ENCODE measurements at places on chromosomes 13 and 19. TPM values are rescaled to one million over a fixed set of nuclear protein-coding genes. Genes with fewer than 3 reads are reported as not detected.

The MIR17HG gene
- total RNA-seq, result 9.3 TPM

- H3K4me1 ChIP-seq, result no peaks in the 10 kb centered on the region
- H3K4me3 ChIP-seq, result no peak overlapping the region
- no peak for ATAC-seq
- no peak overlapping the region for H3K27ac ChIP-seq
- H3K36me3 ChIP-seq, result no peaks in the 10 kb centered on the region
Observed at GRCh38 chr13:69547780-69548179, 559.8 kb upstream of the ATXN8OS start.

GRCh38 chr19:42152910-42153671 lies 20.8 kb upstream of the POU2F2 start:
- no peak overlapping the region for H3K27ac ChIP-seq
- H3K4me3 ChIP-seq, result no peak overlapping the region
- peaks cover 82% of the 10 kb centered on the region for H3K27me3 ChIP-seq

The MCF2L gene
- 25.0 TPM for total RNA-seq

DNA sequence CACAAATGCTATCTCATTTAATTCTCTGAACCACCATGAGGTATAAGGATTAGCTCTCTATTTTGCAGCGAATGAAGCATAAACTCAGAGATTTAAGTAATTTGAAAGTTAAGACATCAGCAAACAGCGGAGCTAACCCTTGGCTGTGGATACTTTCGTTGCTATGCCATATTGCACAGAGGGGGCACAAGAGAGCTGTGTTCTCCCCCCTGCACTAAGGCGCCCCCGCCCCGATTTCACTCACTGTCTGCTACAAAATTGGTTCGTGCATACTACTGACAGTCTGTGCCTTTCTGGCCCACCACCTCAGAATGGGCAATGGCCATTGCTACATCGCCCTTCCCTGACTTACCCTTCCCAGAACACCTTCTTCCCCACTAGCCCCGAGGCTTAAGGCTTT lies 105.7 kb upstream of the OBI1 start:
- no peaks in the 10 kb centered on the region for H3K36me3 ChIP-seq
- no peaks in the 10 kb centered on the region for H3K4me1 ChIP-seq
- no peak overlapping the region for H3K27ac ChIP-seq
- H3K4me3 ChIP-seq, result no peak overlapping the region
- H3K27me3 ChIP-seq, result no peaks in the 10 kb centered on the region

DNA sequence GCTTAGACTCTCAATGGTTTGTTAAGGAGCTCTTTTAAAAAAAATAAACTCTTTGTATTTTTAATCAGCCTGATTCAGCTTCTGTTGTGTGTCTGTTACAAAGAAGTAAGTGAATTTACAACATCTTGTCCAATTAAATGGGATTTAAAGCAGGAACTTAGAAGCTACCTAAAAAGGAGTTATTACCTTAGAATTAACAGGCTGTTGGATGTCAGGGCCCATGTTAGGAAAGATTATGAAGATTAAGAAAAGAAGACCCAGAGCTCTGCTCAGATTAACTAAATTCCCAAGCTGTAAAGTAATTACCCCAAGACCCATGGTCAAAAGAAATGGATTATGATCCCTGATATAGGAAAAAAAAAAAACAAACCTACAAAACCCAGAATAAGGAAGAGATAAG lies 44.1 kb upstream of the ZNF780A start:
- H3K4me3 ChIP-seq, result no peak overlapping the region
- no peaks in the 10 kb centered on the region for H3K36me3 ChIP-seq
- no peaks in the 10 kb centered on the region for H3K4me1 ChIP-seq
- peaks cover 55% of the 10 kb centered on the region for H3K27me3 ChIP-seq

DNA sequence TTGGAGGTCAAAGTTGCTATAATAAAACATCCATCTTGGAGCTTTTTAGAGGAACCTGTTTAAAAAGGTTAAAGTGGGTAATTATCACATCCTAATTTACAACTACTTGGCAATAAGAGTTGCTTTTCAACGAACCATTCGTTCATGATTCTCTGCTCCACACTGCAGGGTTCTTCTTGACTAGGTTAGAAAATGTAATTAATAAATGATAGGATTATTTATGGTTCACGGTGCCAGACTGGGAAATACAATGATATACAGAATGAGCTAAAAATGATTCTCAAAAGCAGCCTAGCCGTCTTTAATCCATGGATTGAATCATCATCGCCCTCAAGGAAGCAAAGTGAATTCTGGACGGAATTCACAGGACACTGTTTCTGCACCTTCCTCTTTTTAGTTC lies 291.2 kb downstream of the TEX29 start:
- H3K4me3 ChIP-seq, result no peak overlapping the region
- no peak for ATAC-seq
- no peaks in the 10 kb centered on the region for H3K4me1 ChIP-seq
- no peak overlapping the region for H3K27ac ChIP-seq

The IFNL2 gene
- total RNA-seq, result not detected

DNA sequence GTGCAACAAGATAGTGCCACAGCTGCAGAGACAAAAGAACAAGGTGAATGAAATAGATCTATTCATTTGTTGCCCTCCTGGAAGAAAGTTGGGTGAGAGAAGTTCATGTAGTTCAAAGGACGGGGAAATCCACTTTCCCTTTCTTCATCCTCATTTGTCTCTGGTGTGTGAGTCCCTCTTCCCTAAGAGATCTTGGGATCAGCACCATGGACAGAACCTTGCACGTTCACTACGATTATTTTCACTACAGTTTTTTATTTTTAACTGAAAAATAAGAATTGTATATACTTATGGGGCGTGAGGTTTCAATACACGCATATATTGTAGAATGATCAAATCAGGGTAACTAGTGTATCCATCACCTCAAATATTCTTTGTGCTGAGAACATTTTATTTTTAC lies 29.2 kb downstream of the NLRP5 start:
- no peak overlapping the region for H3K4me3 ChIP-seq
- no peaks in the 10 kb centered on the region for H3K36me3 ChIP-seq
- no peak for ATAC-seq
- no peaks in the 10 kb centered on the region for H3K4me1 ChIP-seq

The PSG3 gene
- total RNA-seq, result not detected

The F10 gene
- 14.4 TPM for total RNA-seq

The JAK3 gene
- 1.7 TPM for total RNA-seq

The EXOSC5 gene
- total RNA-seq, result 16.0 TPM

The NLRP5 gene
- total RNA-seq, result not detected

DNA sequence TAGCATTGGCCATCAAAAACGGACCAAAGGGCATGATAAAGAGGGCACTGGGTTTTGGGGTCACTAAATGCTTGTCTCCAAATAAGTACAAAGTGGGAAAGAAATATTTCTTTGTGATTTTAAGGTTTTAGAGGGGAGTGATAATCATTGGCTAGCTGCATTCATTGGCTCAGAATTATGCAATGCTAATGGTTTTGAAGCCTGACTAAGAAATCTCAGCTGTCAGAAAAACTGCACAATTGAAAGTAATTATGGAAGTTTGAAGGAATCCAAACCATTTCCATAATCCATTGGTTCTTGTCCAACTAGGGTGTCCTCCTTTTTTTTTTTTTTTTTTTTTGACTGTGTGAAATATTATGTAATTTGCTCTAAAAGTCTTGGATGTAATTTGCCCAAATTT lies 88.2 kb upstream of the ARGLU1 start:
- H3K27ac ChIP-seq, result no peak overlapping the region
- no peaks in the 10 kb centered on the region for H3K36me3 ChIP-seq
- no peak for ATAC-seq
- H3K27me3 ChIP-seq, result no peaks in the 10 kb centered on the region

The SIAH3 gene
- not detected for total RNA-seq

- ATAC-seq, result no peak
- H3K36me3 ChIP-seq, result no peaks in the 10 kb centered on the region
- no peak overlapping the region for H3K27ac ChIP-seq
- H3K4me1 ChIP-seq, result no peaks in the 10 kb centered on the region
Observed at GRCh38 chr13:67914535-67914934, 684.4 kb upstream of the PCDH9 start.

The ZNF555 gene
- 9.2 TPM for total RNA-seq

The PIK3R2 gene
- 23.6 TPM for total RNA-seq

GRCh38 chr13:20291675-20292074 lies 59.6 kb upstream of the GJB6 start:
- no peak overlapping the region for H3K4me3 ChIP-seq
- no peak for ATAC-seq
- peaks cover 9% of the 10 kb centered on the region for H3K27me3 ChIP-seq
- H3K4me1 ChIP-seq, result no peaks in the 10 kb centered on the region
- no peak overlapping the region for H3K27ac ChIP-seq
- H3K36me3 ChIP-seq, result no peaks in the 10 kb centered on the region

GRCh38 chr19:17860993-17861360 lies 1.3 kb downstream of the RPL18A start:
- H3K27ac ChIP-seq, result peak overlapping the region; percentile 94
- H3K27me3 ChIP-seq, result no peaks in the 10 kb centered on the region
- H3K36me3 ChIP-seq, result peaks cover 48% of the 10 kb centered on the region
- H3K4me1 ChIP-seq, result peaks cover 35% of the 10 kb centered on the region
- peak overlapping the region; percentile 93 for H3K4me3 ChIP-seq
- ATAC-seq, result no peak

- no peaks in the 10 kb centered on the region for H3K36me3 ChIP-seq
- H3K4me3 ChIP-seq, result no peak overlapping the region
- H3K27me3 ChIP-seq, result no peaks in the 10 kb centered on the region
- no peak overlapping the region for H3K27ac ChIP-seq
Observed at GRCh38 chr13:43933378-43933777, 53.7 kb downstream of the LACC1 start.

GRCh38 chr19:34282611-34283519 lies 28.5 kb downstream of the GARRE1 start:
- peaks cover 9% of the 10 kb centered on the region for H3K36me3 ChIP-seq
- no peak for ATAC-seq
- no peaks in the 10 kb centered on the region for H3K27me3 ChIP-seq
- H3K4me3 ChIP-seq, result no peak overlapping the region
- no peaks in the 10 kb centered on the region for H3K4me1 ChIP-seq
- H3K27ac ChIP-seq, result no peak overlapping the region

The ZNF813 gene
- total RNA-seq, result 2.6 TPM

The PALM gene
- total RNA-seq, result 21.5 TPM

- H3K4me1 ChIP-seq, result no peaks in the 10 kb centered on the region
- H3K27ac ChIP-seq, result no peak overlapping the region
- no peak overlapping the region for H3K4me3 ChIP-seq
- ATAC-seq, result no peak
- H3K36me3 ChIP-seq, result no peaks in the 10 kb centered on the region
- H3K27me3 ChIP-seq, result peaks cover 89% of the 10 kb centered on the region
Observed at GRCh38 chr13:27860743-27861142, 59.1 kb upstream of the PDX1 start.

GRCh38 chr13:39556866-39557265 lies 46.1 kb downstream of the LHFPL6 start:
- ATAC-seq, result no peak
- H3K36me3 ChIP-seq, result no peaks in the 10 kb centered on the region
- no peaks in the 10 kb centered on the region for H3K27me3 ChIP-seq
- H3K27ac ChIP-seq, result no peak overlapping the region

The SH2D3A gene
- 0.78 TPM for total RNA-seq

The TBXA2R gene
- total RNA-seq, result 5.1 TPM

GRCh38 chr13:24745861-24746617 lies 17.9 kb upstream of the RNF17 start:
- no peak overlapping the region for H3K27ac ChIP-seq
- H3K4me1 ChIP-seq, result peaks cover 8% of the 10 kb centered on the region
- ATAC-seq, result no peak
- no peaks in the 10 kb centered on the region for H3K36me3 ChIP-seq
- no peak overlapping the region for H3K4me3 ChIP-seq

GRCh38 chr13:74485757-74486156 lies 351.6 kb upstream of the KLF12 start:
- no peak overlapping the region for H3K4me3 ChIP-seq
- no peak overlapping the region for H3K27ac ChIP-seq
- ATAC-seq, result no peak
- H3K4me1 ChIP-seq, result no peaks in the 10 kb centered on the region

DNA sequence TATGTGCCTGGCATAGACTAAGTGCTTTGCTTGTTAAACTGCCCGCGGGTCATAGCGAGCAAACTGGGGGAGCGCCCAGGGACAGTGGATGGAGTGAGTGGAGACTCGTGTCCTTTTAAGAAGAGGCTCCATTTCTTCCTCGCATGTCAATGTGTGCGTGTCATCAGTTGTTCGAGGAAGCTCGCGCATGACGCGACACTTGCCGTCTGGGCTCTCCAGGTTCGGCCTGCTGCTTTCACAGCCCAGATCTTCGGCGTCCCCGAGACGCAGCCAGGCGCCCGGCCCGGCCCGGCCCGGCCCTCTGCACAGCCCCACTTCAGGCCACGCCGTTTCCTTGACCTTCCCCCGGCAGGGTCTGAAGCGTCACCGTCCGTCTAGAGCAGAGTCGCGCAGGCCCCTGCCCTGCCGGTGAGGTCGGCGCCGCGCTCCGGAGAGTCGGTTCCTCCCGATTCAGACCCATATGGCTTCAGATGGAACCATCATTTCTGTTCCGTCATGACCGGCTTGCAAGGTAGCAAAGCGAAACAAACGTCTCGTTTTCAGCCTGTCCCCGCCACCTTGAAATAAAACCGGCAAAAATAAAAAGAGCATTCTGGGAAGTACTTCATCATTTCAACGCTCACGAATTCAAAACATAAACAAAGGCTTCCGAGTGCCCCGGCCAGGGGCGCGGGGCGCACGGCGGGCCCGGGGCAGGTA lies 599 bp upstream of the ARHGEF7 start:
- H3K27ac ChIP-seq, result no peak overlapping the region
- H3K4me1 ChIP-seq, result peaks cover 25% of the 10 kb centered on the region
- H3K27me3 ChIP-seq, result peaks cover 96% of the 10 kb centered on the region
- peak; percentile 65 for ATAC-seq
- H3K36me3 ChIP-seq, result no peaks in the 10 kb centered on the region
- peak overlapping the region; percentile 61 for H3K4me3 ChIP-seq

- H3K4me1 ChIP-seq, result peaks cover 15% of the 10 kb centered on the region
- peak overlapping the region; percentile 86 for H3K4me3 ChIP-seq
- no peak overlapping the region for H3K27ac ChIP-seq
- no peak for ATAC-seq
- H3K36me3 ChIP-seq, result peaks cover 6% of the 10 kb centered on the region
Observed at GRCh38 chr13:36997716-36998427, 1.3 kb downstream of the ALG5 start.

DNA sequence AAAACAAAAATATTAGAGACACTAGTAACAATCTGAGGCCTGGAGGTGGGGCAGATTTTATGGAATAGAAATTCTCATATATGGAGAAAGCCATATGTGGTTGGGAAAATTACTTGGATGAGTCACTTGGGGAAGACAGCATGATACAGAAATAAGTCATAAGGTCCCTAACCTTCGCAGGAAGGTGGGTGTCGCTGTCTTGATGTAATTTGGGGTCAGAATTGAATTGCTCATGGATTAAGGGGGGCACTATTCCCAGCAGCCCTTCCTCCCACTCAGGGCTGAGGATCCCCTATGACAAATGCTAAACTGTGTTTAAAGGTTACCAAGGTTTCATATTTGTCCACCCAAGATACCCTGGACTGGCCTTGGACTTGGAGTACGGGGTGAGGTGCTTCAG lies 5.0 kb downstream of the RDH8 start:
- no peak overlapping the region for H3K4me3 ChIP-seq
- no peaks in the 10 kb centered on the region for H3K4me1 ChIP-seq
- ATAC-seq, result no peak
- H3K36me3 ChIP-seq, result no peaks in the 10 kb centered on the region
- H3K27me3 ChIP-seq, result peaks cover 67% of the 10 kb centered on the region
- no peak overlapping the region for H3K27ac ChIP-seq
